Inflammatory macrophage treated with lipopolysaccharide for 1 hour (primary cell): ENCODE measurements at places on chromosomes 16 and 17.

- DNase-seq: no peak
Measured at GRCh38 chr16:83113811-83114210, 487.0 kb downstream of the CDH13 start.

GRCh38 chr16:19108409-19109287 lies 5.1 kb upstream of the ITPRIPL2 start:
- no peak for DNase-seq

DNA sequence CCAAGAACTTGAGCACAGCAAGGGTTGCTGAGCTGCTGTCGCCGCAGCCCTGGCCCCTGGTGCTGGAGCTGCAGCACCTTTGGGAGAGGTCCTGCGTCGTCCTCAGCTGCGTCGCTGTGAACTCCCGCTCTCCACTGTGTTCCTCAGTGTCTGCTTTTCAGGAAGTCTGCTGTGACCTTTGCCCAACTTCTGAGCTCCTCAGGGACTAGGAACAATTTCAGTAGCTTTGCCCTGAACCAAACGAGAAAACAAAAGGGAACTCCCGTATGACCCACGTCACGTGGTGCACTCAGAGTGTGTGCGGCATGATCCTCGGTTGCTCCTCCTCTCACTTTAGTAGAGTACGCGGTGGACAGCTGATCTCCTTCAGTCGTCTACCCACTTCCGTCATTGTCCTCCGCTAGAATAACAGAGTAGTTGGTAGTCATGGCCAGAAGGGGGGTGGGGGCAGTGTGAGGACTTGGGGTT lies 44.2 kb downstream of the WDR45B start:
- peak; percentile 89 for DNase-seq

DNA sequence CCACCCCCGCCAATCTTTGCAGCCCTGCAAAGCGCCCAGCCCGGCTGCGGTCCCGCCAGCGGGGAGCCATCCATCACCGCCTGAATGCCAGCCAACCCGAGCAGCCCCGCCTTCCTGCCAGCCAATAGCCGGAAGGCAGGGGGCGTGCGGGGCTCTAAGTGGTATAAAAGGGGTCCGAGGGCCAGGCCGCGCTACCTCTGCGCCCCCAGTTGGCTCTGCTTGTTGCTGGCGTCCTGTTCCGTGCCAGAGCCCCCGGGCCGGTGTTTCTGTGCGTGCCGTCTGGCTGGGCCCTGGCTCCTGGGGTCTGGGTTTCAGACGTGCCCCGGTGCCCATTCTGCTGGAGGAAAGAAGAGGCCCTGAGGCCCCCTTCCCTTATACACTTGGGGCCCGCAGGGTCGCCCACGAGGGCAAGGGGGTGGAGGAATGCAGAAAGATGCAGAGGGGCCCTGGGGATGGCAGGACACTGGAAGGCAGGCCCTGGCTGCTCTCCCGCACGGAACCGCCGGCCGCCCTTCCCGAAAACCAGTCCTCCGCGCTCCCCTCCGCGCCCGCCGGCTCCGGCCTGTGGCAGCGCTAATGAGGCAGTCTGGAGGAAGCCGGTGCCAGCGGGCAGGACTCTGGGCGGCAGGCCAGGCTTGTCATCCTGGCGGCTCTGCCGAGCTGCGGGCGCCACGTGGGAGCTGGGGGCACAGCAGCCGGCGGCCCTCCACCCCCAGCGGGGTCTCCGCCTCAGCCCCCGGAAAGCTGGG lies 14.0 kb downstream of the COPZ2 start:
- peak; percentile 61 for DNase-seq

GRCh38 chr17:9473711-9474110 lies 101.9 kb downstream of the STX8 start:
- no peak for DNase-seq

DNA sequence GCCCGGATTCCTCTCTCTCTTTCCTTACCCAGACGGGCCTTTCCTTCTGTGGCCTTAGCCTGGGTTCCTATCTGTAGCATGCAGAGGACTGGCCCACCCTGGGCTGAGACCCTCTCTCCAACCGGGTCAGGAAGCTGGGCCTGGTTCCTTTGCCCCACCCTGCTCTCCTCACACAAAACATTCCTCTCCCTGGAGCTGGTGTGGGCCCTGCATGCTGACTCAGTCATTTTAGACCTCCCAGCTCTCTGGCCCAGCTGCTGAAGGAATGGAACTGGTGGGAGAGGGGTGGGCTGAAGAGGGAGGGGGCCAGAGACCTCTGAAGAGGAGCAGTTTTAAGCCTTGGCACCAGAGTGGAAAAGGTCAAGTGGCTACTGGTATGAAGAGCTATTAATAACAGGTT lies 957 bp downstream of the MYL4 start:
- DNase-seq: no peak

DNA sequence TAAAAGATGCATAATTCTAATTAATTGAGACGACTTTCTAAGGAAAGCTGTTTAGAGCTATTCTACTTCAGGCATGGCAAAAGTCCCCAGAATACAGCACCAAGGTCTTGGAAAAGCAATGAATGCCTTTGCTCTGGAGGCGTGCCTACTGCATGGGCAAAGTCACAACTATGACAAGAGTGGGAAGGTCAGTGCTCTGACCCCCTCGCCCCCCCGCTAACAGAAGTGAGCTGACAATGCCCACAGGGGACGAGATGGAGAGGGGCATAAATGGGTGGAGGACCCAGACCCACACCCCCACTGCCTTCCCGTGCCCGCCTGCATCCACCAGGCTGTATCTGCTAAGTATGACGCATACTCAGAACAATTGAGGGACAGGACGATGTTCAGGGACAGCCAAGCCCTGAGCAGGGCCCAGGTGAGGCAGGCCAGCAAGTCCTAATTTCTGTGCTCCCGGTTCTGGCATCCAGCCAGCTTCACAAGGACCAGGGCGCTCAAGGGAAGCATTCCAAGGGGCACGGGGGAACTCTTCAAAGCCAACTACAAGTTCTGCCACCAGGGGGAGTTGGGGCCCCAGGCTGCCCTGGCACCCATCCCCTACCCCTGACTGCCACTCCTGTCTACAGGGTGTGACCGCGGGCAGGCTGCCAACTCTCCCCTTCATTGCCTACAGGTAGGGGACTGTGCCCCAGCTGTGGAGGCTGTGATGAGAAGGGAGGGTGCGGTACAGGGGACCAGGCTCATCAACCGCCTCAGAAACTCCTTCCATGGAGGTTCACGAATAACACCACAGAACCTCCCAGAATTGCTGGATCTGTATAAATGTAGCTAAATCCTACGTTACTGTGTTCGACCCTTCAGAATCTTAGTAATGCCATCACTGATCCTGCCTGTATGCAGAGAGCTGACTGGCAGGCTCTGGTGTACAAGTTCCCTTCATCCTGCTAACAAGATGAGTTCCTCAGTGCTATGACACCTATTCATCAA lies 20.8 kb downstream of the NPRL3 start:
- peak; percentile 77 for DNase-seq

DNA sequence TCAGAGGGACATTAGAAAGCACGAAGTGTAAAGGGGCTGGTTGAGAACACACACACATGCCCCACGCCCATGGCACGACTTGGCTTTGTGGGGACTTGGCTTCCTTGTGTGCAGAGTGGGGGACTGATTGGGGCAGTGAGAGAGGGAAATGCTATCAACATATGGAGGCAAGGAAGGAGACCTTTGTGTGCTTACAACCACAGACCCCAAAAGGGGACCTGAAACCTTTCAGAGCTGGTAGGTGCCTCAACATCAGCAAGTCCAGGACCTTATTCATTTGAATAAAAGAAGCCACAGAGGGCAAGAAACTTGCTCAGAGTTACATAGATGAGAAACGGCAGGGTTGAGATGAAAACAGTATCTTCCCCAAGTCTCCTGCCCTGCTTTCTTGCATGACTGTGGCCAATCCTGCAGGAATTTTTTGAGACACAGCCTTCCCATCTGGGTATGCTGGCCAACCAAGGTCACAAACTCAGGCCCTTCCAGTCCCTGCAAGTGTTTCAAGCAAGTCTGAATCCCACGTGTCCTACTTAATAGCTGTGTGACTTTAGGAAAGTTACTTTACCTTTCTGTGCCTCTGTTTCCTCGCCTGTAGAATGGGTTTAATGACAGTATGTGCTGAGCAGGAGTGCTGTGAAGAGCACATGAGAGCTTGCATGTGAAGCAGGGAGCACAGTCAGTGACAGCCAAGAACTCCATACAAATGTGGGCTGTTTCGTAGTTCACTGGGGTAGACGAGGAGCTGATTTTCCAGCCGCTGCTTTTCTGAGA lies 26.2 kb downstream of the C16orf78 start:
- DNase-seq: no peak

- DNase-seq: no peak
Measured at GRCh38 chr17:14098246-14098645, 28.9 kb downstream of the COX10 start.

DNA sequence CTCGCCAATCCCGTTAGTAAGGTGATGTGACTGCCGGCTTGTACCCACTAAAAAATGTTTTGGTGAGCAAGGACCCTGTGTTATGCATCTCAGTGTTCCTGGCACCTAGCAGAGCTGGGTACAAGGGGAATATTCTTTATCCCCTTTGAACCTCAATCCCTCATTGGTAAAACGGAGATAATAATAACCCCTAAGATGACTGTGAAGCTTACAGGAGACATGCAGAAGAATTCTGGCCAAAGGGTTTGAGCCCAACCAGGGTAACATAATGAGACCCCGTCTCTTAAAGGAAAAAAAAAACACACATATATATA lies 896 bp downstream of the GGA2 start:
- no peak for DNase-seq

DNA sequence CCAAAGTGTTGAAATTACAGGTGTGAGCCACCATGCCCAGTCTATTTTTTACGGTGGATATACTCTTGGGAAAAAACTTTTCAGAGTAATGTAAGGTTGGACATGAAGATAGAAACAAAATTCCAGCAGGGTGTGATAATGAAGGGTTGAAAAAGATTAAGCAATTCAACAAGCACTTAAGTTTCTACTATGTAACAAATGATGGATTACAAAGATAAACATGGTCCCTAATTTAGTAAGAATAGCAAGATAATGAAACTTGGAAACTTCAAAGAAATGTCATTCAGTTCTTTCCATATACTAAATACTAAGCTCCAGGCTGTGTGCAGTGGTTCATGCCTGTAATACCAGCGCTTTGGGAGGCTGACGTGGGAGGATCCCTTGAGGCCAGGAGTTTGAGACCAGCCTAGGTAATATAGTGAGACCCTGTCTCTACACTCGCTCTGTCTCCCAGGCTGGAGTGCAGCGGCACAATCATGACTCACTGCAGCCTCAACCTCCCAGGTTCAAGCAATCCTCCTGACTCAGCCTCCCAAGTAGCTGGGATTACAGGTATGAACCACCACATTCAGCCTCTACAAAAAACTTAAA lies 31.0 kb downstream of the PSMD12 start:
- no peak for DNase-seq

GRCh38 chr16:50980666-50981065 lies 170.4 kb downstream of the SALL1 start:
- no peak for DNase-seq

DNA sequence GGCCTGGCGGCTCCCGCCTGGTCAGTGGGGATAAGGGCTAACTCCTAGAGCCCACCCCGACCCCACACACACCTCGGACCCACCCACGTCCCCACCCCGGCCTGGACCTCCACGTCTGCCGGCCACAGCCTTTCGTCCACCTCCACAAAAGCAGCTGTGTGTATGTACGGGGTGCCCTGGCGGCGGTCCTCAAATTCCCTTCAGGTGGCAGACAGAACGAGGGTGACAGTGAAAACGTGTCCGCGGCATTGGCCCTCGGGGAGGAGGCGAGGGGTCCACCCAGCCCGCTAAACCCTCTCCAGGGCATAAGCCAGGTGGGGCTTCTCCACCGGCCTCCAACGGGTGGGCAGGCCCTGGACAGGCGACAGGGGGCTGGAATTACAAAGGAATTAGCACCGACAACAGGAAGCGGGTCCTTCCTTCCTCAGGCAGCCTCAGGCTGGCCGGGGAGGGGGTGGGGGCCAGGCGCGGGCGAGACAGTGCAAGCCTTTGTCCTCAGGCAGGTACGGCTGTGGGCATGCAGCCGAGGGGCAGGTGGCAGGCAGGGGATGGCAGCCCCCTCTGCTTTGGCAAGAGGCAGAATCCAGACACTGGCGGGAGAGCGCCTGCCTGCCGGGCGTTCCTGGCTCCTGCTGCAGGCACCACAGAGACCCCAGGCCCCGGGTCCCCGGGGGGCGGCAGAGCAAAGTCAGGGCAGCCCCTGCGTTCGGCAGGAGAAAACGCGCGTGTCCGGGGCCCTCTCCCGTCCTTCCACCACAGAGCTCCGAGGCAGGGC lies 12.3 kb upstream of the PITPNA start:
- no peak for DNase-seq

DNA sequence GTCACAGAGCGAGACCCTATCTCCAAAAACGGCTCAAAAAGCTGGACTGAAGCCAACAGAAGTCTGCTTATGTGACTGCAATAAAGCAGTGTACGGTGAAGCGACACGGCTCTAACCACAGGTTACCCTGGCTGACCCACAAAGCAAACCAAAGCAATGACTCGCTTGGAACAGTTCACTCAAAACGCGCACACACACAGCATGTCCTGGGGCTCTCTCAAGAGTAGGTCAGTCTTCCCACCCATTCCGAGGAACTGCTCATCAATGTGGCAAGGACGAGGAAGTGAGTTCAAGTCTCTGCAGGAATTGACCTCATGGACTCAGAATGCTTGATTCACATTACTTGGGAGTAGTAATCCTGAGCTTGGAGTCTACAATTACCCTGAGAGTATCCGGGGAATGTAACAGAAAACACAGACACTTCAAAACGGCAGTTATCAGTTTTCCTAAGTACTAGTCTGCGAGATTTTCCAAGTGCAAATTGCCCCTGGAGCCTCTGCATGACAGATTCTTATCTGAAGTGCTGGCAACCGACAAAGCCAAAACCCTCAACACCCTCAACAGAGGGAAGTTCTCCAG lies 25.4 kb downstream of the PELP1 start:
- peak; percentile 50 for DNase-seq

- no peak for DNase-seq
Measured at GRCh38 chr16:27005386-27005785, 61.3 kb upstream of the C16orf82 start.

- DNase-seq: peak; percentile 76
Measured at GRCh38 chr17:77493238-77493820, 352.6 kb downstream of the SEC14L1 start.

GRCh38 chr16:23771027-23771426 lies 16.2 kb downstream of the CHP2 start:
- no peak for DNase-seq

DNA sequence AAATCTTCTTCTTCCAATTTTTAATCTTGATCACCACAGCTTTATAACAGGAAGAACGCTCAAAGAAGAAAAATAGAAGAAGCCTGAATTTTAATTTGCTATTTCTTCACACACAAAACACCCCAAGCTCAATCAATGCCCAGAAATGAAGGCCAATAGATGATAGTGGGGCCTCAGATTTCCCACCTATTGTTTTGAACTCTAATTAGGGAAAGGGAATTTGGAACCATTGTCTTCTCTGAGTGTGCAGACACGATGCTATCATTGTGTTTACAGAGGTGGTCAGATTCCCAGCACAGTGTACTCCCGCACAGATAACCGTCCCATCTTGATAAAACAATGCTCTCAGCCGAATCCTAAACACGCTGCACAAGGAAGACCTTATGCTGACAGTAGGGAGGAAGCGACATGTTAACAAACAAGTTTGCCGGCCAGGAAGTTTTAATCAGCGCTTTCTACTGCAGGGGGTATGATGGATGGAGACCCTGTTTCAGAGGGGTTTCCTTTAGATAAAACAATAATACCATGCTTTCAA lies 684.7 kb downstream of the MAF start:
- DNase-seq: no peak

- DNase-seq: no peak
Measured at GRCh38 chr17:37134050-37134449, 185.3 kb downstream of the AATF start.
